EL (cell line): ENCODE measurements at places on chromosomes 16 and 17.
A peak's percentile ranks its signal among the peaks of the same experiment; 100 is the strongest.

- DNase-seq: peak; percentile 90
These were observed 5.9 kb downstream of the CORO7 start for GRCh38 chr16:4410335-4411075.

- DNase-seq: no peak
These were observed 16.3 kb upstream of the SALL1 start for GRCh38 chr16:51167170-51167895.

- peak; percentile 58 for DNase-seq
These were observed 28.0 kb downstream of the CUEDC1 start for GRCh38 chr17:57927048-57927723.

DNA sequence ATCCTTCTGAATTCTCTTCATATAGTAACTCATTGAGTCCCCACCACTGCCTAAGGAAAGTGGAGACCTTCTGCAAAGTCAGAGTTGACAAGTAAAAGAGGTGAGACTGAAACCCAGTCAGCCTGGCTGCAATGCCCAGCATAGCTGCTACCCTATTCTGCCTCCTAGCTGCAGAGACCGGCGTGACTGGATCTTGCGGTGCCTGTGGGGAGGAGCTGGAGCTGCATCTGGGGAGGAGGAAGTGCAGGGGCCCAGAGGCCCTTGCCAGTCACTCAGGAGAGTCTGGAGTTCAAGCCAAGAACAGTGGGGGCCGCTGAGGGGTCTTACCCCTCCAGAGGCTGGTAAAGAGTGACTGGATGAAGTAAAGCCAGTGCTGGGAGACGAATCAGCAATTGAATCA, 35.0 kb upstream of the ZNF423 start:
- DNase-seq: no peak

GRCh38 chr17:82157046-82158035, 55.3 kb downstream of the CCDC57 start:
- no peak for DNase-seq

GRCh38 chr17:16352303-16352666, 984 bp downstream of the CENPV start:
- peak; percentile 61 for DNase-seq

GRCh38 chr16:19239511-19240155, 45.9 kb upstream of the CLEC19A start:
- no peak for DNase-seq

GRCh38 chr17:41466988-41467387, at the start of gene KRT32:
TSS of gene KRT32 (minus strand) at chr17:41467386. CDS start at chr17:41467325, 61 bp downstream.
- no peak for DNase-seq

DNA sequence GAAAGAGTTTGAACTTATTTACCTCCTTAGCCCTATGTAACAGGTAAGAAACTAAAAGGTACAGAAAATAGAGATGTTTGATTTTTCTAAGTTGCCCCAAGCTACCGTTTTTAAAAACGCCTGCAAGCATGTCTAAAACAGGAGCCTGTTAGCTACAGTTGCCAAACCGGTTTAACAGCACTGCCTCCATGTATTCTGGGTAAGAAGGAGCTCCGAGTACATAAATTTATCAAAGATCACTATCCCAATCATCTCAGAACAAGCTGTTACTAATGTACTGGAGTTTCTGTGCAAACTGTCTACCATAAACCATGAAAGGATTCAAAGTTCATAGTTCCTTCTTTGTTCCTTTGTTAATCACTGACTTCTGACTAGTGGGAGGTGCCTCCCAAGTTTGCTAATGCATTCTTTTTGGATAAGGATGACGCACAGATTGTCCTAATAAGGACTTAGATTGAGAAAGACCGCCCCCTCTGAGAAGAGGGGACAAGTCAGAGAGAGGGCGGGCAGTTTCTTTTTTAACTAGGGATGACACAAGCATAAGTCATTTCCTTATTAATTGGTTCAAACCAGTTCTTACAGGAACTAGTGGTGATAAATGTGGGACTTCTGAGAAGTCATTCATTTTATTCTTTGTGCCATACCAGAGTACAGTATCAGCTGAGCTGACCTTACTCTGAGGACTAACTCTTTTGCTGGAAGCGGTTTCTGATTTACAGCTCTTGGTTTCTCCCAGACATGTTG, 55.3 kb downstream of the TUBD1 start:
- DNase-seq: peak; percentile 100

- no peak for DNase-seq
These were observed 24.5 kb downstream of the UNK start for GRCh38 chr17:75808905-75809621.

GRCh38 chr17:34850023-34850422, 111.2 kb downstream of the CCT6B start:
- DNase-seq: no peak

DNA sequence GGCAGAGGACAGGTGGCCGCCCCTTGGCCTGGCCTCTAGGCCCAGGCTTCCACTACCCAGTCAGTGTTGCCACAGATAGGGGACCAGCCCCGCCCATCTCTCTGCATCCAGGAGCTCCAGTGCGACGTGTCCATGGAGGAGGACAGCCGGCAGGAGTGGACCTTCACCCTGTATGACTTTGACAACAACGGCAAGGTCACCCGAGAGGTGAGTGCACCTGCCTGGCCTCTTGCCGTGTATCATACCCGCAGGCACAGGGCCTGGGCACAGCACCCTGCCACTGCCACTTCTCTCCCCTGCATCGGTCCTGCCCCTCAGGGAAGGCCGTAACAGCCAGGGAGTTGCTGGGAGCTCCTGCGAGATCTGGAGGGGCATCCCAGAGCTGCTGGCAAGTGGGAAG, 55.7 kb downstream of the SNX20 start:
- no peak for DNase-seq

- peak; percentile 94 for DNase-seq
These were observed 1.5 kb downstream of the LRRC3C start for GRCh38 chr17:39928858-39929645.

- no peak for DNase-seq
These were observed 144.1 kb downstream of the RBFOX3 start for GRCh38 chr17:79466562-79467350.

- no peak for DNase-seq
These were observed 206.4 kb downstream of the CEP112 start for GRCh38 chr17:65985571-65985970.

- DNase-seq: no peak
These were observed 7.6 kb upstream of the TNRC6A start for GRCh38 chr16:24721830-24722238.

GRCh38 chr17:82915010-82915756, 75.4 kb upstream of the ZNF750 start:
- DNase-seq: no peak

DNA sequence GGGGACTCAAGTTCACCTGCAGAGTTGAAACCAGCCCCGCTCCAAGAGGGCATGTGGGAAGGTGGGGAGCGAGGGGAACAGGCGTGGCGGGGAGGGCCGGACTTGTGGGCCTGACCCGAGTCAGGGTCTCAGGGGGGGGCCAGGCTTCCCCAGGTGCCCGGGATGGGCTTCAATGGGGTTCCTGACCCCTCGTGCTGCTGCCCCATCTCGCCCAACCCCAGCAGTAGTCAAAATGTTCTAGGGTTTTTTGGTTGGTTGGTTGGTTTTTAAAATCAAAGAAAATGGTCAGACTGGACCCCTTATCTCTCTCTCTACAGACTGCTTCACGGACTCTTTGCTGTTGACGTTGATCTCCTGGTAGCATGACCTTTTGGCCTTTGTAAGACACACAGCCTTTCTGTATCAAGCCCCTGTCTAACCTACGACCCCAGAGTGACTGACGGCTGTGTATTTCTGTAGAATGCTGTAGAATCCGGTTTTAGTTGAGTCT, 69.5 kb downstream of the AMFR start:
- no peak for DNase-seq

DNA sequence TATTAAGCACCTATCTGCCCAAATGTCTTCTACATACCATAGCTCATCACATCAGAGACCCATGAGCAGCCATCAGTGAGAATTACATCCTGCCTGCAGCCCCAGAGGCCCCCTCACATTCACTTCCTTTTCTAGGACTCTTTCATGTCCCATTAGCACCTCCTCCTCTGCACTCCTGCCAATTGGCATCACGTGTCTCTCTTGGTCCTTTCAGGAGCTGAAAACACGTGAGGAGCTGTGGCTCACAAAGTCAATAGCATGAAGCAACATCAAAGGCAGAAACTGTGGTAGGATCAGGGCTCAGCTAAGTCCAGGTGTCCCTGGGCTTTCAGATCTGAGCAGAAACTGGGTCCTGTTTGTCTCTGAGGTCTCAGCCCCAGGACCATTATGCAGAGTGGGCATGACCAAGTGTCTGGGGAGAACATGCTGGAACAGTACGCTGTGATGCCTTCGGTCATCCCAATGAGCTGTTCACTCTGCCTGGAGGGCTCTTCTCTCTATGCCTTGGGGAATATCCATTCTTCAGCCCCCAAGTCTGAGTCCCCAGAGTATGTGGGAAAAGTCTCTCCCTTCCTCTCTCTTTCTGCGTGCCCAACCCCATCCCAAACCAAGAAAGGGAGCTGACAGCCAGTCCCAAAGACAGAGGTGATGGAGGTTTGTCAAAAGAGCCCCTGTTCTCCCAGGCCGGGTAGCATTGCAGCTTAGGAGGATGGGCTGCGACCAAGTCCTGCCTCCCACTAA, 457.0 kb upstream of the CDH5 start:
- DNase-seq: peak; percentile 3

DNA sequence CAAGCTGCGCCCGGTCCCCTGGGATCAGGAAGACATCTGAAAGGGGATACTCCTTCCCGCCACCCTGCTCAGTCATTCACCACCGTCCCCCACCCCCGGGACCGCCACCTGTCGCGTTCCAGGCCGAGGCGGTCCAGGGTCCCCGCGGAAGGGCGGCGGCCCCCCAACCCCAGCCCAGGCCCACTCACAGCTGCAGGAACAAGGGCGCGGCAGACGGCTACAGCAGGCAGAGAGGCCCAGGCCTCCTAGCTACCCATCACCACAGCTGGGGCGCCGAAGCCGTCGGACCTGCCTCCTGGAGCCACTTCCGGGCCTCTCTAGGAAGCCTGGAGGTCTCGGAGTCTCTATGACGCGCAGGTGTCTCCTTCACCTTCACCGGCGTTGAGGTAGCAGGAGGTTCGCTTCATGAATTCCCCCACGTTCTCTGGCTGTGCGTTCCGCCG, at the start of gene SDR42E1:
Gene SDR42E1, minus strand, starts transcription at position 272 of the 443 bp plus-strand sequence. CDS start 10,612 bp downstream, outside the sequence.
- no peak for DNase-seq

- peak; percentile 94 for DNase-seq
These were observed 154.8 kb downstream of the VPS53 start for GRCh38 chr17:559551-560431.

GRCh38 chr16:4330277-4330874, 14.5 kb downstream of the GLIS2 start:
- DNase-seq: peak; percentile 63
